ENCODE measurements at places on chromosomes 13 and 19. TPM values are rescaled to one million over a fixed set of nuclear protein-coding genes. Genes with fewer than 3 reads are reported as not detected.
A peak's percentile ranks its signal among the peaks of the same experiment; 100 is the strongest.

DNA sequence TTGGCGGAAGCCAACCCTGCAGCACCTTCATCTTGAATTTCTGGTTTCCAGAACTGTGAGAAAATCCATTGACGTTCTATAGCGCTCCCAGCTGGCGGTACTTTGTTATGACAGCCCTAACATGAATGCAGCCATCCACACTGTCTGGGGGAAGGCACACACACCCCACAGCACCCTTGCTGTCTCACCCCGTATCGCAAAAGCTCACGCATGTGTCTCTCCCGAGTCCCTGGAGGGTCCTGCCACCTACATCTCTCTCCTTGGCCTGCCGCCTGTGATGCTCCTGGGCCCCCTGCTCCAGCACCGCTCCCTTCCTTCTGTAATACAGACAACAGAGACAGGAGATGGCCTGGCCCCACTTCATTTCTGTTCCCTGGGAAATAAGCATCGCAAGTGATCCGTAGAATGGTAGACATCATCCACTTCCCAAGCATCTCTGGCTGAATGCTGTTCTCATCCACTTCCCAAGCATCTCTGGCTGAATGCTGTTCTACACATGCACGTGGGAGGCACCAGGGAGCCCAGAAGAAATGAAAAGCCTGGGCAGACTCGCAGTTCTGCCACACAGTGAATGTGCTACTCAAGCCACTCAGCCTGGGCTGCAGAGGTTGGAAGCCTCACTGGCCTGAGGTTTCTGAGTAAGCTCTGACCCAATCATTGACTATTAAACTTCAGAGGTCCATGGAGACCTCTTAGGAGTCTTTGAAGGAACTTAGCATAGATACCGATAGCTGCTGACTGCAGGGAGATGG is 29.6 kb downstream of the EPN1 start:
- DNase-seq = no peak

RPL18 gene
- 2,380 TPM for total RNA-seq

SOX21 gene
- total RNA-seq = not detected

TINCR gene
- 2.3 TPM for total RNA-seq

C2CD4C gene
- total RNA-seq = not detected

DNA sequence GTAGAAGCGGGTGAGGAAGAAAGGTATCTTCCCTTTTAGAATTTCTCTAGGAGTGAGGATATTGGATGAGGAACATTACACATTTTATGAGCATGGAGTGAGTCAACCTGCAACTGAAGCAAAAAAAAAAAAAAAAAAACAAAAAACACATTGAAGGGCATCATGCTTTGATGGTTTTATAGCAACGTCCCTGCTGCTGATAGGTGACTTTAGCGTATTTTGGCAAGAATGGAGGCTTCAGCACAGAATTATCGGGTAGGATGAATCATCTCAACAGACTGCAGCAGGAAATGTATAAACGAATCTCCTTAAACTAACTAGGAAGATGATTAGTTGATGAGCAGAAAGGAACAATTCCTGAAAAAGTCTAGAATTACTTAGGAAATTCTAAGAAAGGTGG is 1359.6 kb upstream of the ATXN8OS start:
- DNase-seq = no peak

ZNF534 gene
- not detected for total RNA-seq

DUS3L gene
- 116 TPM for total RNA-seq

ENOX1 gene
- total RNA-seq = not detected

DNA sequence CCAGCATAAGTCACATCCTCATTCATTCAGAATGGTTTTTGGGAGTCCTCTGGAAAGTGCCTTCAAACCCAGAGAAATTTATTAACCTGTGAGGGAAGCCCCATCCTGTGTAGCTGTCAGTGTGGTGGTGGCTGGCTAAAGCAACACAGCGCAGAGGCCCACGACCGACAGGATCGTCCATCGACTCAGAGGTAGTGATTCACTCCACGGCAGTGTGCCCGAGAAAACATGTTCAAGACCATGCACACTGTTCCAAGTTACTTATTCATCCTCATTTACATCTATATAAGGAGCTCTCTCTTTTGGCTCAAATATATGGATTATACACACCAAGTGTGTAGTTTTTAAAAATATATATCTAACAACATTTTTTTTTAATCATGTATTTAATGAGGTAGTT is 96.3 kb upstream of the SLC15A1 start:
- DNase-seq = no peak

DNA sequence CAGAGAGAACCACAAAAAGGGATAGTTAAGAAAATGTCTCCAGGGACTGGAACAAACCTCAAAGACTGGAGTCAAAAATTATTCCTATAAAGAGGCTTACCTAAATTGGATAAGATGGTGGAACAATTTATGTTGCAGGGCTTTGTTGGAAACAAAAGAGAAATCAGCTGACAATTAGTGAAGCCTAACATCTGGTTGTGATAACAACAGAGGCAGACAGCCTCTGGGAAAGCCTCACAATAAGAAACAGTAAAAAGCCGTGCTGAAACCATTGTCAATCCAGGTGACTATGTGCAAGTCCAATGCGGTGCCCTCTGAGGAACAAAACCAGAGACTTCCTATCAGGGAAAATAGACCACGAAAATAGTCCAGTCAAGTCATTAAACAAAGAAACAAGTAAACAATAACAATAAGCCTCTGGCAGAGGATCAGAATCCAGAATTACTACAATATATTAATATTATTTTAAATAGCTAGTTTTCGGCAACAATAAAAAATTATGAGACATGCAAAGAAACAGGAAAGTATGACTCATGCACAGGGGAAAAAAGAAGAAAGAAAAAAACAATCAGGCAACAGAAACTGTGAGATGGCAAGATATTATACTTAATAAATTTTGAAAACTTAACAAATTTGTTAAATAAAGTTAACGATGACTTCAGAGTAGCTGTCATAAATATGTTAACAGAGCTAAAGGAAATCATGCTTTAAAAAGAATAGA is 99.7 kb upstream of the RXFP2 start:
- DNase-seq = no peak

DNA sequence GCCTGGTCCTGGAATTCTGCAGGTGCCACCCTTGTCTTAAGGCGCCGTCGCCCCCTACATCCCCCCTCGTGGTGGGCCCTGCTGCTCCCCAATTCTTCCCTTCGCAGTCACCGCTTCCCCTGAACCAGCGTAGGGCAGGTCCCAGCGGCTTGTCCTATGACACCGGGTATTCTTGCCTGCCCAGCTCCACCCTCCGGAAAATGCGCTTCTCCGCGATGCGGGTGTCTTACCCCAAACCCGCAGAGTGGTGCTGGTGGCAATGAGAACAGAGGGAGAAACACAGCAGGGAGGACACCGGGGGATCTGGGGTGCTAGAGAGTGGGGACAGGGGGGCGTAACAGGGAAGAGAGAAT is 9.0 kb downstream of the ZNF808 start:
- DNase-seq = peak; percentile 48

DNA sequence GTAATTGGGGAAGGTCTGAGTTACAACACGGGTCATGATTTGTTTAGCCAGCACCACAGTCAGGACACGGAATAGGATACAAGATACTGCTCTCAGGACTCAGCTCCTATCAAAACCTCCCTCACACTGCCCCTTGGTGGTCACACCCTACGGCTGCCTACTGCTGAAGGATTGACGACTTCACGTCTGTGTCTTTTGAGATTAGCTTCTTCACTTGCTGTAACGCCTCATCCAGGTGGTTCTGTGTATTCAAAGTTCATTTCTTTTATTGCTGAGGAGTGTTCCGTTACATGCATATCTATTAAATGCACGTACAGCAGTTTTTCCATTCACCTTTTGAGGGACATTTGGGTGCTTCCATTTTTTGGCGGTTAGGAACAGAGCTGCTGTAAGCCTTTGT is 46.3 kb downstream of the URI1 start:
- DNase-seq = no peak

- DNase-seq = no peak
Measured at GRCh38 chr19:5121266-5122120, 152.6 kb downstream of the KDM4B start.

DNA sequence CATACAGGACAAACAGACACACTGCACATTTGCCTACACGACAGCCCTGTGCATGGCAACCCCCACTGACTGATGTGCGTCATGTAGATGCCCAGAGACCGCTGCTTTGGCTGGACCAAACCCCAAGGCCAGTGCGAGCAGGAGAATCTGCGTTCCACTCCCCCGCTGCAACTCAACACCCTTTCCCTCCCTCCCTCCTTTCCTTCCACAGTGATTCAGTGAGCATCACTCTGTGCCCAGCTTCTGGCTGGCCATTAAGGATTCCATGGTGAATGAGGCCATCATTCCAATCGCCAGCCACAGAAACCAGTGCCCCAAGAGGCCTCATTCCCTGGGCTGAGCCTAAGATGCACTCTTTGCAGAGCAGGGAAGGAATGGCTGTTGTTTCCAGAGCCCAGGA is 61.6 kb downstream of the GSX1 start:
- no peak for DNase-seq

SIGLEC5 gene
- total RNA-seq = not detected
